Natural killer cell treated with Interleukin-12 subunit alpha and Interleukin-12 subunit beta and Interleukin-15 and Interleukin-18, amount 100 ng/mL, for 72 hours (primary cell): ENCODE measurements at places on chromosomes 7 and 10.

- no peak for DNase-seq
Observed at GRCh38 chr10:69996611-69997010, 56.0 kb upstream of the MACROH2A2 start.

GRCh38 chr10:46080886-46081285 lies 34.8 kb upstream of the MSMB start:
- DNase-seq, result no peak

DNA sequence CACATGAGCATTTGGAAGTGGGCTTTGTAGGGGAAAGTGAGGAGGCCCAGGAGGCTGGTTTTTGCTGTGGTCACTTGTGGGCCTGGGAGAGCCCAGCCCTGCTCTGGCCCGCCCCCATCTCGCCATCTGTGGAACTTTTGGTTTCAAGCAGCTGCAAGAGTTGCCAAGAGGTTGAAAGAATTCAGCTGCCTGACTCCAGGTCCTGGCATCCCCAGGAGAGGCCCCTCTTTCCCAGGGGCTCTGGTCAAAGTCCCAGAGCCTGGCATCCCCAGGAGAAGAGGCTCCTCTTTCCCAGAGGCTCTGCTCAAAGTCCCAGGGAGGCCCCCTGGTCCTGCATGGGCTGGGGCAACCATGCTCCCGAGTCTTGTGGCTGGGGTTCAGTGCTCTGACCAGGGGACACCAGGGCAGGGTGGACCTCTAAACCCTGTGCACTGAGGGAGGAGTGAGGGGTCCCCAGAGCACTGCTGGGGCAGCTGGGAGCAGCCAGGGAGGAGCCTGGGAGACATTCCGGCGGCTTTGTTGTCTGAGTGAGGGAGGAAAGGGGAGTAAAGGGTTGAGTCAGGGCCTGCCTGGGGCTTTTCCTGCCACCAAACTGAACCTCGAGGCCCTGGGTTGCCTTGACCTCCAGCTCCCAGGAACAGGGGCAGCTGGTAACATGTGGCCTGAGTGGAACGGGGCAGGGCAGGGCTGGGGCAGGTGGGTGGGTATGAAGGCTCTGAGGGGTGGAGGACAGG lies 27.7 kb upstream of the CSGALNACT2 start:
- no peak for DNase-seq

DNA sequence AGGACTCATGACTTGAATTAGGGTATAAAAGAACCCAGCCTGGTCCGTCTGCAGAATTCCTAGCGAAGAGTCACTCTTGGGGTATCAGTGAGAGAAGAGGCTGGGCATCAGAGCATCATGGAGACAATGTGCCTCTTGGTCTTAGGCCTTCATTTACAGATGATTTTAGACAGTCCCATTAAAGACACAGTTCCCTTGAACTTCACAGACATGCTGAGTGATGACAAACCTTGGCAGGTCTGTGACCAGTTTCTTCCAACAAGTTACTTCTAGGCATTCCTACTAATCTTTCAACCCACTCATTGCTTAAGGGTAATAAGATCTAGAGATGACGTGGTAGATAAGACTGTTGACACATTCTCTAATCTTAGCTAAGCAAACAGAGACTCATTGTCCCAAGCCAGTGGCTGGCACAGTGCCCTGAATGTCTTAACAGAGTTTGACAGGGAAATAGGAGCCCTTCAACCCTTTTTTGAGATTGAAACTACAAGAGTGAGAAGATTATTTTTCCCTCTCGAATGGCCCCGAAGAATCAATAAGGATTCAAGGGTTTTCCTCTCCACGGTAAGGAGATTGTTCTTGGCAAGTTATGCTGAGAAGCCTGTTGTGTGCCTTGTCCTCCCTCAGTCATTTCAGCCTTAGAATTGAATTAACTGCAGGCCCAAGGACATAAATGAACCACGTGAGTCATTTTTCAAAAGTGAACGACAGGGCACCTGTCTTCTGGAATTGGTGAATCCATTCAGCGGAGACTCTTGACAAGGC lies 281.1 kb downstream of the CCDC3 start:
- no peak for DNase-seq

DNA sequence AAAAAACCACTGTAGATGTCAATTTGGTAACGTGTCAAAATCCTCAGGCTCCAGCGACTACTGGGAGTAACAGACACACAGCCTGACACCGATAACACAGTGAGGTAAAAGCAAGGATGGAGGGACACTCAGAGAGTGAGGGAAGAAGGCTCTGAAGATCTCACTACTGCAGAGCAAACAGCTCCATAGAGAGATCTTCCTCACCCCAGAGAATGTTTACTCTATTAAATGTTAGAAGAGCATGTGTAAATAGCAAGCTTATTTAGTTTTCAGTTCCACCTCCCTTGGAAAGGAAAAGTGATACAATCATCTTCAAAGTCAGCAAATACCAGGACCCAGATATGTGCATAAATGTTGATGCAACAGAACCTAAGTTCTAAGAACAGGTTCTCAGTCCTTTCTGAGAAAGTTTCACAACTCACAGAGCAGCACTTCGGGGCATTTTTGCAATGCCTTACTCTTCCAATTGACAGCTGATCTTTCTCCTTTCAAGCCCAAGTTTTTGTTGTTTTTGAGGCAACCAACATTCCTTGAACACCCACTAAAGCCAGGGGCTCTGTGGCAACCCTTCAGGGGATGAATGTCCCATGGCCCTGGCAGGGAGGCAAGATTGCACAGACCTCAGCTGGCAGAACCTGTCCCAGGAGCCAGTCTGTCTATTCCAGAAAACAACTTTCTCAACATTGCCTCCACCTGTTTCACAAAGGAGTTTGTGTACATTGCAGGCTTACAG lies 177.4 kb downstream of the SFMBT2 start:
- no peak for DNase-seq

DNA sequence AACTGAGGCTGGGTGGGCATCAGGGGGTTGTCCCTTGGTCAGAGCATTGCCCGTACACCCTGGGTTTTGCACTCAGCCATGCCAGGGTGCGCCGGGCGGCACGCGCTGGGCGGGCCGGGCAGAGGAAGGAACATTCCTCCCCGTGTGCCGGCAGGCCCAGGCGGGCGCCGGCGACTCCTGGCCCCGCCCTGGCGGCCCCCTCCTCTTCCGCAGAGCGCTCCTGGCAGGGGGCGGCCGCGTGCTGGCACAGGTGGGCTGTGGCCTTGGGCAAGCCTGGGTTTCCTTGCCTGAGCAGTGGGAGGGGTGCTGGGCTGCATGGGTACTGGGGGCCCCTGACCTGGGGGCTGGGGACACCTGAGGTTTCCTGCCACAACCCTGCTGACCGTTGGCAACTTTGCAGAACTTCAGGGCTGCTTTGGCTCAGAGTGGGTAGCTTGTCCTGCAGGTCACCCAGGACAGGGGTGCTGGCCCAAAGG lies 3.9 kb downstream of the LFNG start:
- no peak for DNase-seq

- DNase-seq, result no peak
Observed at GRCh38 chr10:16717622-16718395, 99.4 kb downstream of the RSU1 start.

GRCh38 chr7:84497873-84498272 lies 303.3 kb upstream of the SEMA3A start:
- DNase-seq, result no peak

- DNase-seq, result no peak
Observed at GRCh38 chr10:73247509-73248258, 629 bp upstream of the DNAJC9 start.

DNA sequence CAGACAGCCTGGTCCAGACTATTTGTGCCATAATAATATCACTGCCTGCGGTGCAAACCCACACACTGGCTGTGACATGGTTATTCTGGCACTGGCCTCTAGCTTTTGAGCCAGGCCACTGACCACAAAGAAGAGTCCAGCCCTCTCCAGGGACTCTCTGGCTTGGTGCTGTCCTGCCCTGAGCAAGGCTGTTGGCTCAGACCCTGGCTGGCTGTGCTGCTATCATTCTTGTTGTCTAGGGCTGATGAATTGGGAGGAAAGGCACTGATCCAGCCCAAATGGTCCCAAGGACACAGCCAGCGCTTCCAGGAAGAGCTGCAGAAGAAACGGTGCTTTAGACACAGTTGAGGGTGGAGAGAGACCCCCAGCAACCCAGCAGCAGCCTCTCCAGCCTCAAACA lies 80.8 kb downstream of the TMEM130 start:
- DNase-seq, result peak; percentile 57

DNA sequence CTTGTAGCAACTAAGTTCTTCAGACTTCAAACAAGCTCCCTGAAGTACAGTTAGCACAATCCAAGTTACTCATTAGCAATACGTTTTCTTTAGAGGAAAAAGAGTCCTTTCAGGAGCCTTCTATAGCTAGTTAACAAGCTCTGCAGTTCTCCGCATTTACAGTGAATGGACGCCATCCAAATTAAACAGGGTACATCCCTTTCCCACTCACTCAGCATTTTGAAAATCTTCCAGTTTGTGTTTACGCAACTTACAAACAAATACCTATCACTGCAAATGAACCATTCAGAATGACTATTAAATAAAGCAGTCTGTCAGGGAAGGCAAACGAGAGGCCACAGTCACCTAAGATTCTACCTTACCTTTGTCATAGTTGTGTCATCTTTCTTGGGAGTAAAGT lies 84.5 kb downstream of the RNF32 start:
- DNase-seq, result no peak

DNA sequence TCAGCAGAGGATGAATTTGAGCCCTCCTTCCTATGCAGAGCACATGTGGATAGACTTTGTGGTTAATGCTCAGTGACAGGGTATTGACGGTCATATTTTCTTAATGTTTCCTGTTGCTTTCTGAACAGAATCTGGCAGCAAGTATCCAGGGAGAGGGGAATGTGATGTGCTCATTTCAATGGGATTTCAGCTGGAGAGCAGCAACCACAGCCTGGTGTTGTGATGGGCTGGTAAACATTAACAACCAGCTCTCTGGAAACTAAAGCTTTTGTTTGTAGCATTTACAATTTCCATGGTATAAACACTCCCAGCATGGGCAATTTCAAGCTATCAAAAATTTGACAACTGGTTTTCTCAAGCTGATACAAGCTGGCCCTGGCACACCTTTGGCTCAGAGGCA lies 215.9 kb downstream of the SH2D4B start:
- DNase-seq, result no peak

GRCh38 chr10:132069849-132070182 lies 4.1 kb downstream of the JAKMIP3 start:
- DNase-seq, result no peak

DNA sequence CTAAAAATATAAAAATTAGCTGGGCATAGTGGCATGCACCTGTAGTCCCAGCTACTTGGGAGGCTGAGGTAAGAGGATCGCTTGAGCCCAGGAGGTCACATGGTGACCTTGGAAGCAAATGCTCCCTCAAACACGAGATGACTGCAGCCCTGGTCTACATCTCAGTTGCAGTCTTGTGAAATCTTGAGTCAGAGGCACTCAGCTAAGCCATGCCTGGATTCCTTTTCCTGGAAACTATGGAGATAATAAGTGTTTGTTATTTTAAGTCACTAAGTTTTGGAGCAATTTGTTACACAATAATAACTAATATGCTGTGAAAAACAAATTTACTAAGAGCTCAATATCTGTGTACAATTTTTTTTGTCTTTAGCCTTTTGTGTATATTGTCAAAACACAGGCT lies 284.3 kb upstream of the KAT6B start:
- no peak for DNase-seq

DNA sequence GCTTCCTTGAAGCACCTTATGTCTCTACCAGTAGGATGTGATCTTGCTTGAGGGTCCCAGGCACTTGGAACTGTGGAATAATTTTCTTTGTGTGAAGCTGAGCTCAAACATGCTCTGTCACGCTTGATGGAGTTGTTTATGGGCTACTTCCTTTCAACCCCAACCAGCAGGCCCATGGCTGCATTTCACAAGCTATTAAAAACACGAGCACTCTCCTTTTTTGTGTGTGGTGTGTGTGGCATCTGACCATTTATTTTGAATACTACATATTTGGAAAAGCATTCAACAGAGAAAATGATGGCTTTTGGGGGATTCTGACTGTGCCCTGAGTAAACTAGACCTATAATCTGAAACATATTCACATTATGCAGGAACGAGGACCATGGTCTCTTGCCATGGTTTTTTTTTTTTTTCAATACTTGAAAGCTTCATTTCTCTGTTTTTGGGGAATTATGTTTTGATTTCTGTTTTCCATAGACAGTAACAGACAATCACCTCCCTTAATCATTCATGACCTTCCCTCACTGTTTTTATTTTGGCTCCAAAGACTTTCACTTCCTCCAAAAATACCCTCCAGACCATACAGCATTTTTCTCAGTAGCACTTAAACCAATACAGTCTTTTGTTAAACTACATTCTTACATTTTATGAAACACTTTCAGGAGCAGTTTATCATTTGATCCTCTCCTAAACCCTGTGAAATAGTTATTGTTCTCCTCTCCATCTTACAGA lies 233.6 kb upstream of the BMPER start:
- DNase-seq, result no peak

- DNase-seq, result no peak
Observed at GRCh38 chr7:37920849-37921805, 687 bp downstream of the EPDR1 start.

GRCh38 chr10:113300617-113301016 lies 252.2 kb upstream of the HABP2 start:
- DNase-seq, result no peak

DNA sequence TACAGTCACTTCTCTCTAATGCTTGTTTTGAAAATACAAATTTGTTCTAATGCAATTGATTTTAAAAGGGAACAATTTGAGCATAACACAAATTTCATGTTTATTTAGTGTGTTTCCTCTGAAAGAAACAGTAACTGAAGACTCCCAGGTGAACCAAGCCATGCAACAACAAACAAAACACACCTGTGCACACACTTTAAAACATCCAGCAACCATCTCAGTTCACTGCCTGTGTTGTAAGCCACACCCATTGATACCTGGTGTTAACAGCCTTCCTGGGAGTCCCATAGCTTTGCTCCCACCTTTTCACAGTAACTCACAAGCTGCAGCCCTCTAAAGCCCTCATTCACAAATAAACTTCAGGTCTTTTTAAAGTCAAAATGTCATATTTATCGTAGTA lies 89.3 kb downstream of the DOCK4 start:
- no peak for DNase-seq

GRCh38 chr10:130762491-130762890 lies 549.0 kb downstream of the TCERG1L start:
- DNase-seq, result no peak

DNA sequence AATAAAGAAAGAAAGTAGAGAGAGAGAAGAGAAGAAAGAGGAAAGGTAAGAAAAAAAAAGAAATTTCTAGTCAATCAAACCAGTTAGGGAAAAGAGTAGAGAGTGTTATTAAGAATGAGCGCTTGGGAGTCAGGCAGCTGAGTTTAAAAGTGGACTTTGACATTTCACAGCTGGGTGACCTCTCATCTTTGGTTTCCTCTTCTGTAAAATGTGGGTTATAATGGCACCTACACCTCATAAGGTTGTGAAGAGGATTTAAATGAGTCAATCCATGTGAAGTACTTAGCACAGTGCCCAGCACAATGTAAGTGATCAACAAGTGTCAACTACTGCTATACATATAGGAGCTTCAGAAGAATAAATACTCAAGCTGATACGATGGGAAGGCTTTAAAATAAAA lies 12.2 kb downstream of the HOXA1 start:
- DNase-seq, result no peak

GRCh38 chr7:156113731-156114130 lies 301.5 kb upstream of the SHH start:
- no peak for DNase-seq
